Myocyte (in vitro differentiated cells): ENCODE measurements at places on chromosomes 7 and 10. TPM values are rescaled to one million over a fixed set of nuclear protein-coding genes. Genes with fewer than 3 reads are reported as not detected.

Gene GCK
- total RNA-seq = 0.13 TPM in 1 of 2 replicates, not detected in the other

Gene STOX1
- 0.99 and 1.4 TPM in 2 replicates for total RNA-seq

Gene KCP
- total RNA-seq = 0.19 and 0.42 TPM in 2 replicates

Gene CAMK1D
- total RNA-seq = 0.52 and 0.96 TPM in 2 replicates

Gene CYP2E1
- 0.45 and 1.1 TPM in 2 replicates for total RNA-seq

Gene RBP3
- total RNA-seq = not detected in 2 replicates

Gene OR2A1
- total RNA-seq = not detected in 2 replicates

Gene CPA5
- 0.16 and 0.21 TPM in 2 replicates for total RNA-seq

Gene MMP21
- not detected in 2 replicates for total RNA-seq

Gene CFAP43
- not detected in 2 replicates for total RNA-seq

Gene MSMB
- not detected in 2 replicates for total RNA-seq

Gene APBB1IP
- total RNA-seq = not detected in 2 replicates

Gene DNAH11
- 0.05 and 0.13 TPM in 2 replicates for total RNA-seq

Gene TMEM178B
- 6.8 and 8.9 TPM in 2 replicates for total RNA-seq

Gene PDZD7
- 0.16 and 1.9 TPM in 2 replicates for total RNA-seq

Gene MAGI2
- 5.7 and 6.0 TPM in 2 replicates for total RNA-seq

Gene HOXA13
- 0.13 and 0.26 TPM in 2 replicates for total RNA-seq

Gene ACSM6
- total RNA-seq = not detected in 2 replicates

Gene PAPOLB
- 0.05 TPM in 1 of 2 replicates, not detected in the other for total RNA-seq

Gene OR6B1
- 0.03 TPM in 1 of 2 replicates, not detected in the other for total RNA-seq

Gene CACNA2D1
- total RNA-seq = 231 and 261 TPM in 2 replicates

Gene ZNF138
- 19.1 and 30.6 TPM in 2 replicates for total RNA-seq

Gene LRMDA
- 2.5 TPM in 1 of 2 replicates, not detected in the other for total RNA-seq

Gene ZPBP
- not detected in 2 replicates for total RNA-seq
